ENCODE measurements at places on chromosomes 16 and 17. TPM values are rescaled to one million over a fixed set of nuclear protein-coding genes. Genes with fewer than 3 reads are reported as not detected.

- DNase-seq, result no peak
Observed at GRCh38 chr17:44912763-44913544, 2.3 kb downstream of the GFAP start.

The SARM1 gene
- total RNA-seq, result 32.8 TPM

DNA sequence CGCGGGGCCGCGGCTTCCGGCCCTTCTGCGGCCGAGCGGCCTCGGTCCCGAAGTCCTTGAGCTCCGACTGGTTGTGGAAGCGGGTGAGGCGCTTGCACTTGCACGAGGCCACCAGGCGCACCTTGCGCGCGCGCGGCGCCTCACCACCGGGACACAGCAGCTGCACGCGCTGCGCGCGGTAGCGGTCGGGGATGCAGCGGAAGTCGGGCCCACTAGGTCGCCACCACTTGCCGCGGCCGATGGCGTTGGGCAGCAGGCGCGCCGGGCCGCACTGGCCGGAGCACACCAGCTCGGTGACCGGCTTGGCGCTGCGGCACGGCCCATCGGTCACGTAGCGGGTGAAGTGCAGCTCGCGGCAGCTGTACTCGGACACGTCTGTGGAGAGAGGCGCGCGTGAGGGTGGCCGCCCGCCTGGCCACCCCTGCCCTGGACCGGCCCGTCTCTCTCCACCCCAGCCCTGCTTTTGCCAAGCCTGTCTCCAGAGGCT lies 3.2 kb downstream of the SOST start:
- DNase-seq, result no peak

DNA sequence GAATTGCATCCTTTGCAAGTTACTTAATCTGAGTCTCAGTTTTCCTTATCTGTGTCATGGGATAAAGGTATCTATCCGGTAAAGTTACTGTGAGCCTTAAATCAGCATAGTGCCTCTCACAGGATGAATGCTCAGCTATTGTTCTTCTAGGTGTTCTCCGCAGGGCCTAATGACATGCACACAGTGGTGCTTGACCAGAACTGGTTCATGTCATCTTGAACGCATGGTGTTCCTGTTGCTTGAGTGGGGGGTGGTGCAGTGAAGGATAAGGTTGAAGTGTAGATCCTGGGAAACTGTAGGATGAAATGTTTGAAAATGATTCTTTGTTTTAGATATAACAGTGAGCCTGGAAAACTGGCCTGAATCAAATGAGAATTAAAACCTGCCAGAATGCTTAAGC lies 4.0 kb downstream of the KRT40 start:
- DNase-seq, result no peak

- no peak for DNase-seq
Observed at GRCh38 chr17:68248891-68249290, 1.0 kb downstream of the AMZ2 start.

- DNase-seq, result no peak
Observed at GRCh38 chr16:24163935-24164334, 92.2 kb upstream of the CACNG3 start.

- no peak for DNase-seq
Observed at GRCh38 chr16:73996624-73997339, 299.8 kb upstream of the PSMD7 start.

The ABCA3 gene
- total RNA-seq, result 14.6 TPM

- DNase-seq, result peak; percentile 95
Observed at GRCh38 chr16:88764913-88765349, 20.1 kb downstream of the PIEZO1 start.

The HSD17B2 gene
- total RNA-seq, result 5.1 TPM

The PRKCB gene
- not detected for total RNA-seq

DNA sequence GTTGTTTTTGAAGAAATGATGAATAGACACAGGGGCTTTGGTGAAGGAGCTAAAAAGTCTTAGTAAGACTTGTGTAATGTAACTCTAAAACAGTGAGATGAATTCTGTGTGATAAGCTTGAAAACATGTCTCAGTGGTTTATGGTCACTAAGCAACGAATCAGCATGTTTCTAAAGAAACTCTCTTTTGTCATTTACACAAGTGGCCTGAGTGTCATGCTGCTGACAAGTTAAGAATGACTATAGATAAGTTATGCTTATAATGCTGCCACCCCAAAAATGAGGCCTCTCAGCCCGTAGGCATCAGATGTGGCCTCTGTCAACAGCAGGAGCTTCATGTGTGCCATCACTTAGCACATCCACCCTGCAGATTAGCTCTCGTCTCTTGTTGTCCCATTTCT lies 8.7 kb downstream of the COX10 start:
- DNase-seq, result no peak

DNA sequence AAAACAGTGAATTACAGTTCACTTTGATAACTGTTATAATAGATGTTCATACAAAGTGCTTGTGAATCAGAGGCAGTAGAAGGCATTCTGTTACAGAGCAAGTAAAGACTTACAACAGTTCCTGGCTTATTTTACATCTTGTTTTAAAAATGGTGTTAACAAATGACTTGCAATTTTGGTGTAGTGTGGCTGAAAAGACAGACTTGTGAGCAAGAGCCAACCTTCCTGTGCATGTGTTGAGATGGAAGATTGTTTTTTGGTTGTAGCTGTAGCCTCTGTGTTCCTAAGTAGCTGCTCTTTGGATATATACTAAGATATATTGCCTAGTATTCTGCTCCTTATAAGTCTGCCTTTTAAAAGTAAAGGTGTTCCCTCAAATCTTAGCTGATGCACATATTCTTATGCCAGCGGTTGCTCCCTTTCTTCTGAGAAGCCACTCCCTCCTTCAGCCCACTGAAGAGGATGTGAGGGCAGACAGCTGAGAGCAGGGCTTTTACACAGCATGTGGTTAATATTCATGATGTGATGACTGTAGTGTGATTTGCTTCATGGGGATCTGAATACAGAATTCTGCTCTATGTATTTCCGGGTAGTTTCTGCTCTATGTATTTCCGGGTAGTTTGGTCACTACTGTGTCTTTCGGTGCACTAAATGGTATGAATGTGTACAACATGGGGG lies 182.3 kb downstream of the PHKB start:
- DNase-seq, result no peak

The CCL17 gene
- not detected for total RNA-seq

- no peak for DNase-seq
Observed at GRCh38 chr17:75266316-75267152, 4.5 kb downstream of the MIF4GD start.

The STX8 gene
- total RNA-seq, result 22.6 TPM

The CD300E gene
- not detected for total RNA-seq

DNA sequence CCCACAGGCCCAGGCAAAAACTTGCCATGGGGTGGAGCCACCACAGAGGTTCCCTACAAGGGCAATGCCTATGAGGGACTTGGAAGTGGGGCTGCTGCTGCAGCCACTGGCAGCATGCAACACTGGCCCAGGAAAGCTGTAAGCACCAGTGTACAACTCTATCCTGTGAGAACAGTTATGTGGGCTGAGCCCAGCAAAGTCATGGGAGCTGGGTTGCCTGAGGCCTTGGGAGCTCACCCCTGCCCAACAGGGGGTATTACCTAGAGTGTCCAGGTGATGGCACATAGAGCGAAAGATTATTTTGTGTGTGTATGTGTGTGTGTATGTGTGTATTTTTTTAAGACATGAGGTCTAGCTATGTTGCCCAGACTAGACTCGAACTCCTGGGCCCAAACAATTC lies 57.0 kb downstream of the TANC2 start:
- no peak for DNase-seq

- no peak for DNase-seq
Observed at GRCh38 chr17:18371455-18371854, 6.1 kb upstream of the EVPLL start.

- no peak for DNase-seq
Observed at GRCh38 chr16:87703071-87703470, 62.7 kb downstream of the KLHDC4 start.

GRCh38 chr17:81888988-81889595 lies 2.3 kb downstream of the ALYREF start:
- DNase-seq, result no peak

GRCh38 chr16:17138801-17139200 lies 332.0 kb downstream of the XYLT1 start:
- DNase-seq, result no peak

DNA sequence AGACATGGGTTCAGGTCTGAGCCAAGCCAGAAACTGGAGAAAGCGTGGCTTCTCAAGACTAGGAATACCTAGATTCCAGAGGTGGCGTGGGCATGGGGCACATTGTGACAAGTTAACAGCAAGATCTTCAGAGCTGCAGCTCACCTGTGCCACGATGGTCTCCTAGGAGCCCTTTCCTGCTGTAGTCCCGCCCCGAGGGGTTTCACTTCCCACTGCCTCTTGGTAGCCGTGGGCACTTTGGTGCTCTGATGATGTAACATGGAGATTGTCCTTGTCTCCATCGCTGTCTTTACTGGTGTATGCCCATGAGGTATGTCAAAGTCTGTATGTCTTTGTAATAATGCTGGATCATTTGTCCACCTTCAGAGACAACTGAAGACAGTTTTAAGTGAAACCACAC lies 89.7 kb downstream of the WWOX start:
- DNase-seq, result no peak

The HBA1 gene
- 8.6 TPM for total RNA-seq

GRCh38 chr16:88502371-88502770 lies 49.3 kb downstream of the ZFPM1 start:
- DNase-seq, result no peak

DNA sequence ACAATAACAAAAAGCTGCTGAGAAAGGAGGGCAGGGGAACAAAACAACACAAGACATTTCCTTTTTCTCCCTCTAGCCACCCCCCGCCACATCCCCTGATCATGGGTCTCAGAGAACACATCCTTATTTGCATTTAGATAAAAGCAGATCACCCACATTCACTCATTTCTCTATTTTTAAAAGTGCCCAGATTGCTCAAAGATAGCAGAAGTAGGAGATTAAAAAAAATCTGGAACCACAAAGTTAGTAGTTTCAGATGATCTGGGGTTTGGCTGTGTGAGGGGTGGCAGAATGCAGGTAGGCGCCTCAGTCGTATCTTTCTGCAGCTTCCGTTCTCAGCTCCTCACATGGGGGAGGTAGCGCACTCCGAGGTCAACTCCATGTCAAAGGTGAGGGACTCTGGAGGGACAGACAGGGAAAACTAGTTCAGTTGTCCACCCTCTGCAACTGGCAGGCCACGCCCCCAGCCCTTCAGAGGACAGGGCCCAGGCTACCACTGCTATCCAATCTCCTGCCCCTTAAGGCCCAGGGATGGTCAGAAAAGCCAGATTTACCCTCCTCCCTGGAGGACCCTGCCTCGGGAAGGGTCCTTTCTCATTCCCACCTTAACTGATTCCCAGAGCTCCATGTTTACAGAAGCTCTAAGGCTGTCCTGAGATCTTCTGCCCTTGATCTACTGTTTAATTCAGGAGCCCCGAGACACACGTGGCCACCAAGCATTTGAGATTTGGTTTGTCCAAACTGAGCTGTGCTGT lies 27.3 kb downstream of the STAT5A start:
- no peak for DNase-seq

GRCh38 chr16:31505483-31505882 lies 2.7 kb downstream of the RUSF1 start:
- DNase-seq, result no peak

The TAF1C gene
- 79.7 TPM for total RNA-seq

The KAT7 gene
- 137 TPM for total RNA-seq

GRCh38 chr16:13835935-13836730 lies 83.8 kb upstream of the ERCC4 start:
- DNase-seq, result no peak

Data from Caco-2 (cell line).